ENCODE measurements at places on chromosomes 3 and 15. TPM values are rescaled to one million over a fixed set of nuclear protein-coding genes. Genes with fewer than 3 reads are reported as not detected.

CCR3 gene
- total RNA-seq, result not detected

SPATA12 gene
- 0.33 TPM for total RNA-seq

RARB gene
- total RNA-seq, result 4.2 TPM

SNRPN gene
- total RNA-seq, result 113 TPM

MCF2L2 gene
- total RNA-seq, result 1.2 TPM

EXD1 gene
- not detected for total RNA-seq

HACL1 gene
- 29.9 TPM for total RNA-seq

IL17RE gene
- 0.33 TPM for total RNA-seq

MUC13 gene
- not detected for total RNA-seq

ZPLD1 gene
- not detected for total RNA-seq

MYZAP gene
- 14.4 TPM for total RNA-seq

SLC22A14 gene
- total RNA-seq, result 0.10 TPM

PPP2R3A gene
- 17.3 TPM for total RNA-seq

INAFM2 gene
- 19.6 TPM for total RNA-seq

APEH gene
- total RNA-seq, result 75.8 TPM

BNC1 gene
- total RNA-seq, result 5.2 TPM

EPHA6 gene
- total RNA-seq, result 0.48 TPM

CCDC80 gene
- total RNA-seq, result 12.7 TPM

NANOGP8 gene
- total RNA-seq, result 0.38 TPM

CTXND1 gene
- not detected for total RNA-seq

C2CD4B gene
- total RNA-seq, result 58.1 TPM

USP4 gene
- total RNA-seq, result 27.6 TPM

ISL2 gene
- total RNA-seq, result 0.33 TPM

CHRNA7 gene
- total RNA-seq, result 1.4 TPM

IMPG2 gene
- total RNA-seq, result 0.98 TPM

CACNA2D2 gene
- not detected for total RNA-seq

KNG1 gene
- not detected for total RNA-seq

GHSR gene
- not detected for total RNA-seq

A4GNT gene
- total RNA-seq, result not detected

PGBD4 gene
- 1.3 TPM for total RNA-seq

HDC gene
- total RNA-seq, result not detected

GOLGA8N gene
- total RNA-seq, result 1.8 TPM

PLSCR5 gene
- total RNA-seq, result not detected

ZNF148 gene
- 31.7 TPM for total RNA-seq

MYH15 gene
- total RNA-seq, result 0.10 TPM

NOX5 gene
- total RNA-seq, result 0.33 TPM

WDR6 gene
- total RNA-seq, result 91.5 TPM

ADAMTS9 gene
- total RNA-seq, result 54.9 TPM

CEMIP gene
- total RNA-seq, result 0.19 TPM

TEX9 gene
- total RNA-seq, result 1.3 TPM

ARRDC4 gene
- 3.6 TPM for total RNA-seq
